ENCODE measurements at places on chromosomes 1 and 21. TPM values are rescaled to one million over a fixed set of nuclear protein-coding genes. Genes with fewer than 3 reads are reported as not detected.

LEPR gene
- 24.9 TPM for total RNA-seq

IPO13 gene
- total RNA-seq = 23.2 TPM

GPR25 gene
- not detected for total RNA-seq

RAB7B gene
- 5.2 TPM for total RNA-seq

PRRX1 gene
- 113 TPM for total RNA-seq

KRTAP12-2 gene
- total RNA-seq = not detected

KRTAP10-6 gene
- not detected for total RNA-seq

GBP6 gene
- not detected for total RNA-seq

CRTC2 gene
- 7.4 TPM for total RNA-seq

ITLN1 gene
- total RNA-seq = 0.37 TPM

VAV3 gene
- total RNA-seq = 1.4 TPM

C8A gene
- not detected for total RNA-seq

POU2F1 gene
- 4.6 TPM for total RNA-seq

ADCY10 gene
- total RNA-seq = 0.06 TPM

CACNA1E gene
- not detected for total RNA-seq

ZNF678 gene
- 5.5 TPM for total RNA-seq

PSMD4 gene
- total RNA-seq = 91.2 TPM

CD1B gene
- total RNA-seq = not detected

CD52 gene
- total RNA-seq = not detected

SYT2 gene
- not detected for total RNA-seq

FLG2 gene
- total RNA-seq = not detected

SRSF11 gene
- total RNA-seq = 56.3 TPM

BCAR3 gene
- 27.4 TPM for total RNA-seq

UBL4B gene
- total RNA-seq = not detected

Measured in cardiac ventricle fibroblast (primary cell).